ENCODE measurements at places on chromosomes 2 and 18.

DNA sequence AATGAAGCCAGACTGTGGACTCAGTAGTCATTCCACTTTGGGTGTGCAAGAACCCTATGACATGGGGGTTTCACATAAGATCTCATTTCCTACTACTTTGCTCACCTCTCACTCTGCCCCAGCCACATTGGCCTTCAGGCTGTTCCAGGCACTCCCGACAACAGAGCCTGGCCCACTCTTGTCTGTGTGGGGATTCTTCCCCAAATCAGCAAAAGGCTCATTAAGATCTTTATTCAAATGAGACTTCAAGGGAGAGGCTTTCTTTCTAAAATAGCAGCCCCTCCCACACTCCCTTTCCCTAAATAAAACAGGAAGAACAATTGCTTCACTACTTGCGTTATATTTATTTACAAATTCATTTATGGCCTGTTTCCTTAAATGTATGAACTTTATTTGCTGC is 3.5 kb upstream of the CDC42EP3 start:
- no peak for DNase-seq

DNA sequence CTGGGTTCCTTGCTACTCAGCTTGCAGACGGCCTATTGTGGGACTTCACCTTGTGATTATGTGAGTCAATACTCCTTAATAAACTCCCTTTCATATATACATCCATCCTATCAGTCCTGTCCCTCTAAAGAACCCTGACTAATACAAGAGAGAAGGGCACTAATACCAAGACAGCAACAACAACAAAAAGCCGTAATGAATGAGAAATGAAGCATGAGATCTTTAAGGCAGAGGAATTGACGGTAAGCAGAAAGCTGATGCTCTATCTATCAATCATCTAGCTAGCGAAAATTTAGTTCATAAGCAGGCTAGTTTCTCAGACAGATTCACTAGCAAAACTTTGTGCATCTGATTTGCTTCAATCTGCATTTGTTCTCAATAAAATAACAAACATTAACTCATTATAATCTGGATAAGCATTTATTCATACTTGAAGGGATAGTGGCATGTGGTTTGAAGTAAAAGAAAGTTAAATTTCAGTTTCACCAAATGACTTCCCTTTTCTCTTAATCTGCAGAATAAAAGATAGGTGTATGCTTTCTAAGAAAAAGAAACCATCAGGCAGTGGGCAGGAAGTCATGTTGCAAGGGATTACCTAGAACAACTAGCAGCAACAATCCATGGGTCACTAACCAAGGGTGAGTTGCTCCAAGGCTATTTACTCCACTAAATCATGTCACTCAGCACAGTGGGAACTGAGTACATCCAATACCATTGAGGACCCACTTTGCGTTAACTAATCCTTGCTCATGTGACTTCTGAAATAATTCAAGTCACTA is 376.5 kb downstream of the TMEM182 start:
- no peak for DNase-seq

DNA sequence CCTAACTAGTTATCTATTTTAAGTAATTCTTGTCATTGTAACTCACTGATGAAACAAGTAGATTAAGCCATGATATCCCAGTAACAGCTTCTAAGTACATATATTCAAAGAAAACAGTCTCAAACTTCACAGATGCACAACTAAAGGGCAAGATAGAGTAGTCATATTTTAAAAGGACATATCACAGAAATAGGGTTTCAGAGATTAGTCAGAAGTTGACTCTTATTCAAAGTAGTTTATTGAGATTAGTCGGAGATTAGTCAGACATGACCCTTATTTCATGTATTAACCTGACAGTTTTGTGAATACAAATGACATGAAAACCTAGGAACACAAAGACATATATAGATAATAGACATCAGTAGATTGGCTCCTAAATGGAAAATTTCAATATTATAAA is 15.9 kb upstream of the CHAC2 start:
- no peak for DNase-seq

DNA sequence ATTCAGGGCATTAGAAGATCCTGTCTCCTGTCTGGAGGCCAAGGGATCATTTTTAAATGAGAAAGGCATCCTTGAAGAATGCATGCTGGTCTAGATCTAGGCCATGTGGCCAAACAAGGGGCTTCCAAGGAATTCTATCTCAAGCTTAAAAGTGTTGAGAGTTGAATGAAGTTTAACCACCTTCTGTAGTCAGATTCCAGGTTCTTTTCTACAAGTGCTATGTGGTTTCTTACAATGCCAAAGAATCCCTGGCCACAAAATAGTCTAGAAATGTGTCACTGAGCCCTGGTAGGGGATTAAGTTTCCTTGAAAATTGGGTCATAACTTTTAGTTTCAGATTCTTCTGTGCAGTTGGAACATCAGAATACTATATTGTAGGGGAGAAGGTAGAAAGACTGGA is 640.7 kb upstream of the ACVR2A start:
- DNase-seq: no peak

DNA sequence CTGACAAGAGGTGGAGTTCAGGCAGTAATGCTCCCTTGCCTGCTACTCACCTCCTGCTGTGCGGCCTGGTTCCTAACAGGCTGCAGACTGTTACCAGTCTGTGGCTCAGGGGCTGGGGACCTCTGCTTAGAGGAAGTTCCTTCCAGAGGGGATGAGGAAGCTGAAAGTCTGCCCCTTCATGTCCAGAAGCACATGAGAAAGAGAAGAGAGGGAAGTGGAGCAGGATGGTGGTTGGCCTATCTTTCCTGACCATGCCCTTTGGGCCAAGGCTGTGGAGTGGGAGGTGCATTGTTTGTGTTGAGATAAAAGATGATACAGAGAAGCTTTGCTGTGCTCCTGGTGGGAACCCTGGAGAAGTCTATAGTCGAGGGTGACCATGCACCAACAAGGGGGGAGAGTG is 112.5 kb downstream of the LPIN1 start:
- no peak for DNase-seq

DNA sequence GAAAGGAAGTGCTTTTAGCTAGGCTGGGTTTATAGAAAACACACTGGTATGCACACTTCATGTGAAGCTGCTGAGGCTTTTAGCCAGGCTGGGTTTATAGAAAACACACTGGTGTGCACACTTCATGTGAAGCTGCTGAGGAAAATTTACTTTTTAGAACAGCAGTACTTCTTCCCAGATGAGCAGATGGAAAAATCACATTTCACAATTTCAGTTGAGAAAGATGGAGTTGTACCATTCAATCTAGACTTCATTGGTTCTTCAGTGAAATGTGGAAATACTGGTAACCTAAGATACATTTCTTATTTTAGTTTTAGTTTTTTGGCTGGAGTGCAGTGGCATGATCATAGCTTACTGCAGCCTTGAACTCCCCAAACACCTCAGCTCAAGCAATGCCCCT is 11.1 kb downstream of the SNTG2 start:
- no peak for DNase-seq

Data from stimulated activated CD8-positive, alpha-beta memory T cell treated with anti-CD3 and anti-CD28 coated beads, Interleukin-4, amount 100 ng/mL, for 1 hour (primary cell).